Hair follicle dermal papilla cell (primary cell): ENCODE measurements at places on chromosomes 3 and 15. TPM values are rescaled to one million over a fixed set of nuclear protein-coding genes. Genes with fewer than 3 reads are reported as not detected.

HAUS2 gene
- 25.8 and 28.2 TPM in 2 replicates for total RNA-seq

TMEM207 gene
- not detected in 2 replicates for total RNA-seq

CNTN4 gene
- 0.73 and 19.8 TPM in 2 replicates for total RNA-seq

PDHB gene
- 65.8 and 74.2 TPM in 2 replicates for total RNA-seq

SCG5 gene
- total RNA-seq = 7.8 and 11.8 TPM in 2 replicates

GOLGA6L7 gene
- not detected in 2 replicates for total RNA-seq

SKOR1 gene
- total RNA-seq = 0.24 and 0.49 TPM in 2 replicates

GOLGA6L4 gene
- 1.3 and 1.5 TPM in 2 replicates for total RNA-seq

DNASE1L3 gene
- total RNA-seq = not detected in 2 replicates

APEH gene
- total RNA-seq = 83.4 and 103 TPM in 2 replicates

GOLGA6B gene
- not detected in 2 replicates for total RNA-seq

NMD3 gene
- total RNA-seq = 61.7 and 69.4 TPM in 2 replicates

TIGIT gene
- not detected in 2 replicates for total RNA-seq

AP3B2 gene
- total RNA-seq = 0.12 and 1.6 TPM in 2 replicates

PYDC2 gene
- not detected in 2 replicates for total RNA-seq

CLDN11 gene
- 290 and 368 TPM in 2 replicates for total RNA-seq

IQCH gene
- 4.5 and 5.8 TPM in 2 replicates for total RNA-seq

PEX5L gene
- 0.24 and 0.65 TPM in 2 replicates for total RNA-seq

KIF7 gene
- total RNA-seq = 15.7 and 17.4 TPM in 2 replicates

SLC28A2 gene
- not detected in 2 replicates for total RNA-seq

CCK gene
- 2.4 and 3.8 TPM in 2 replicates for total RNA-seq

PCOLCE2 gene
- 0.97 and 1.3 TPM in 2 replicates for total RNA-seq

HTR3E gene
- not detected in 2 replicates for total RNA-seq

ZMYND10 gene
- 0.65 and 2.1 TPM in 2 replicates for total RNA-seq

FSIP1 gene
- 8.3 and 15.4 TPM in 2 replicates for total RNA-seq

TRIM71 gene
- total RNA-seq = not detected in 2 replicates

HIGD1A gene
- 63.3 and 83.2 TPM in 2 replicates for total RNA-seq

IL17RD gene
- total RNA-seq = 3.8 and 4.4 TPM in 2 replicates

UPK1B gene
- total RNA-seq = not detected in 2 replicates
